NCI-H460 (cell line): ENCODE measurements at places on chromosomes 16 and 17. TPM values are rescaled to one million over a fixed set of nuclear protein-coding genes. Genes with fewer than 3 reads are reported as not detected.

The SLC12A3 gene
- not detected in 2 replicates for total RNA-seq

The ATF7IP2 gene
- 4.8 and 7.1 TPM in 2 replicates for total RNA-seq

- DNase-seq, result peak; percentile 47
Observed at GRCh38 chr17:64679710-64680216, 17.7 kb upstream of the SMURF2 start.

DNA sequence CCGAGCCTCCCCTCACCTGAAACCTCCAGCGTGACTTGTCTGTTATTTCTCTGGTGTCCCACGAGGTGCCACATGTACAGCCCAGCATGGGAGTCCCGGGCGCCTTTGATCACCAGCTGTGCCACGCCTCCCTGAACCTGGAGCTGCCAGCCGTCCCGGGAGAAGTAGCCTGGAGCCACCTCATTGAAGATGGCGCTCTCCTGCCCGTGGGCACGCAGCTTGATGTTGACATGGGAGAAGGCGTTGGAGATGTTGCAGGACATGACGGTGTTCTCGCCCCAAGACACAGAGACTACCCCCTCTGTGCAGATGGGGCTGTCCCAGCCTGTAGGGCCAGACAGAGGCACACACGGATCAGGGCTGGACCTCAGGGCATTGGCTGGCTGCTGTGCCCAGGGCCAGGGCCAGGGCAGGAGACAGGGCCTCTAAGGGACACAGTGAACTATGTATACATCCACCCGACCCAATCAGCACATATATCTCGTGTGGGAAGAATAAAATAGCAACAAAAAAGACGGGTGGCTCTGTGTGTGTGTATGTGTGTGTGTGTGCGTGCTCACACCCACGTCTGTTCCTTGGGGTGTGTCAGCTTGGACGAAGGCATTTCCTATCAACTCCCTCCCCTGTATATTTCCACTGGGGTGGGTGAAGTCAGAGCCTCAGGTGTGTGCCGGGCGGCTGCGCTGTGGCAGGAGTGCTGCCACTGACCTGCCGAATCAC is 7.3 kb upstream of the CD7 start:
- no peak for DNase-seq

DNA sequence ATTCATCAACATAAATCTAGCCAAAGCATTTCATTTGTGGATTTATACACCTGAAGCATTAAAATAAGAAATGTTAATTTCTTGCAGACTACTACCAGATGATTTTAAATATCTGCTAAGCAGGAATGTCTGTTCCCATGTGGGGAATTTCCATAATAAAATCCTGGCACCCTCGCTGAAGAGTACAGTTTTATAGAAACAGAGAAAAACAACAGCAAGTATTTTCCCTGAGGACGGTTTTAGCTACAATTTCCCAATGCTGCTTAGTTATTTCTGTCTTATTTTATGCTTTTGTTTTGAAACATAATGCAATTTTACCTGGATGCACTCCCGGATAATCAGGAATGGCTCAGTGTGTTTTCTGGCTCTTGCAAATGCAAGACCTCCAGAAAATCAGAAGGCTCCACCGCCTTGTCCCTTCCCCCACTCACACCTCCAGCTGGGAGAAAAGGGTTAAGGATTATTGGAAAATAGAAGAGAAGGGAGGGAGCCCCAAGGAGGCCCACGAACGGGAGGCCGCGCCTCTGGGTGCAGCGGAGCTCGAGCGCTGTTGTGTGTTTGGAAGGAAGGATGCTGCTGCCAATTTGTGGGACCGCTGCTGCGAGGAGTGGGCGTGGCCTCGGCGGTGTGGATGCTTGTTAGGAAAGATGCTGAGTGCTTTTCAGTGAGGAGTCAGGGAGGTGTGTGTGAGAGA is at the start of gene CNTNAP4:
TSS of gene CNTNAP4 (plus strand) at position 657 of the 694 bp plus-strand sequence. CDS start 262 bp downstream, outside the sequence.
- DNase-seq, result no peak

GRCh38 chr17:29141514-29141876 is 38.7 kb downstream of the MYO18A start:
- no peak for DNase-seq

- DNase-seq, result no peak
Observed at GRCh38 chr16:57478396-57479204, 7.7 kb downstream of the DOK4 start.

GRCh38 chr17:40281663-40282062 is 6.0 kb upstream of the CDC6 start:
- DNase-seq, result no peak

- DNase-seq, result no peak
Observed at GRCh38 chr17:17590883-17591354, 589 bp downstream of the PEMT start.

DNA sequence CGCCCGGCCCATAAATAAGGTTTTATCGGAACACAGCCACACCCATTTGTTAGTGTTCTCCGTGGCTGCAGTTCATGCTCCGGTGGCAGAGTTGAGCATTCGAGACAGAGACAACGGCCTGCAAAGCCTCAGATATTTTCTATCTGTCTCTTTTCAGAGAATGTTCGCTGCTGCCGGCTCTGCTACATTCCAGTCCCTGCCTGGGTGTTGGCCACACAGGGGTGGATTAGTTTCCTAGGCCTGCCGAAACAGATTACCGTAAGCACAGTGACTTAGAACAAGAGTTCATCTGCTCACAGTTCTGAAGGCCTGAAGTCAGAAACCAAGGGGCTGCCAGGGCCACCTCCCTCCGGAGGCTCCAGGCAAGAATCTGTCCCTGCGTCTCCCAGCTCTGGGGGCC is 19.1 kb upstream of the GSG1L start:
- no peak for DNase-seq
